Right renal cortex interstitium (tissue), 3 donors: ENCODE measurements at places on chromosomes 1 and 21.

GRCh38 chr1:50458507-50458906 lies 35.3 kb upstream of the DMRTA2 start:
- DNase-seq, result no peak

- no peak for DNase-seq
Measured at GRCh38 chr21:43588957-43589356, 70.3 kb downstream of the HSF2BP start.

- no peak for DNase-seq
Measured at GRCh38 chr1:223207293-223208066, 64.4 kb upstream of the TLR5 start.

GRCh38 chr1:118783095-118783758 lies 204.9 kb downstream of the TBX15 start:
- no peak for DNase-seq

DNA sequence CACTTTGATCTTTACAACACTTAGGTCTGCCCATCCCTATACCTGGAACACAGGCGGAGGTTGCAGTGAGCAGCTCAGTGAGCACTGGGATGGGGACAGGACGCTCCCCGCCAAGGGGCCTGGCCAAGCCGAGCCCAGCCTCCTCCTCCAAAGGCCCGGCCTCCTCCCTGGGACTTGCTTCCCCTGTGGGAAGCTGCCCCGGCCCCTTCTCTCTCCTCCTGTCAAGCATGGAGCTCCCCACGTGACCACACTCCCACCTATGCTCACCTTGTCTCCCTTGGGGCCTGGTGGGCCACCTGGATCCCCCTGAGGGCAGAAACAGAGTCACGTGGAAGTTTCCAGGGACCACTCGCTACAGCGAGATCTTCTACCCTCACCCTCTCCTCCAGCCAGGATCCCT lies 12.9 kb downstream of the COL16A1 start:
- DNase-seq, result no peak

- no peak for DNase-seq
Measured at GRCh38 chr1:60575326-60575977, 501.9 kb upstream of the C1orf87 start.

- no peak for DNase-seq
Measured at GRCh38 chr1:212606395-212607205, 2.0 kb upstream of the ATF3 start.

- DNase-seq, result no peak
Measured at GRCh38 chr1:53259932-53260331, 21.6 kb upstream of the MAGOH start.

DNA sequence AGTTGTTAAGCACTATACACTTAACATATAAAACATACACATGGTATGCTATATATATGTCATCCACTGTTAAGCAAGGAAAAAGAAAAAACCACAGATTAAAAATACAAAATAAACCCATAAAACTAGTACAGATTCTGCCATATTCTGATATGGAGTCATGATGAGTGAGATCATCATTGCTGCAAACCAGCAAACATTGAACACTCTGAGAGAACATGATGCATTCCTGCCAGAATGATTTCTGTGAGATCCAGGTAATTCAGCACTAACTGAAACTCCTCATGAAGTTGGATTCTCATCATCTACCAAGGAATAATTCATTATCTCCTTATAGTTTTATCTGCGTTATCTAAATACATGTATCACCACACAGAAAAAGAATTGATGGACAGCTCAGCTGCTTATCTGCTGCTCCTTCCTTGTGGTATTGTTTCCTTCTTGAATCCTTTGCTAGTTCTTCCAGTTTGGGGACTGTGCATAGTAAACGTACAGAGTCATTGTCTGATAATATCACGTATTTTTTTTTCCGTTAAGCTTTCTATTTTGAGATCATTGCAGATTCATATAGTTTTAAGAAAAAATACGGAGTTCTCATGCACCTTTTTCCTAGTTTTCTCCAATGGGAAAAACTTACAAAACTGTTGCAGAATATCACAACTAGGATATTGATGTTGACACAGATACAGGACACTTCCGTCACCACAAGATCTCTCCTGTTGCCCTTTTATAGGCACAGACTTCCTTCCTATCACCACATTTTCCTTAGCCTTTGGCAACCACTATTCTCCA lies 9.3 kb downstream of the RAB4A start:
- DNase-seq, result no peak

- no peak for DNase-seq
Measured at GRCh38 chr1:186301448-186301847, 73.6 kb downstream of the TPR start.

DNA sequence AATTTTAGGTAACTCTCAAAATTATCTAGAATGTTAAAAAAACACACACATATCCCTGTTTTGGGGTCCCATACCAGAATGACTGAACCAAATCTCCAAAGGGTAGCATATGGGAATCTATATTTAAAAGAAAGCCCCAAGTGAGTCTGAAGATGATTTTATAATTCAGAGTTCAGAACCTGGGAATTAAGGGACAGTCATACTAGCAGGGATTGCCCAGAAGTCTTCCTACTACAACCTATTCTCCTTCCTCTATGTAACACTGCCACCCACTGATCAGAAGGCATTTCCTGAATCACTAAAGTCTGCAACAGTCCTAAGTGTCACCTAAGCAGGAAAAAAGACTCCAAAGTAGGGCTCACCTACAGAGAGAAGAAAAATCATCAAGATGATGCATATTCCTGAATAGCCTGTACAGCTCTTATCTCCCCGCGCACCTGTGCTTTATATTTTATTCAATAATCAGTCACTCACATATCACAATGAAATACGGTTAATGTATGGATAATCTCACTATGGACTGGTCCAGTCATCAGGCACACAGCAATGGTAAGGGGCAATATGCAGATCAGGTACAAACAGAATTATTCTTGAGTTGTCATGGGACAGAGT lies 4.9 kb downstream of the RGS1 start:
- DNase-seq, result no peak

GRCh38 chr1:192559115-192560006 lies 16.2 kb upstream of the RGS1 start:
- no peak for DNase-seq

DNA sequence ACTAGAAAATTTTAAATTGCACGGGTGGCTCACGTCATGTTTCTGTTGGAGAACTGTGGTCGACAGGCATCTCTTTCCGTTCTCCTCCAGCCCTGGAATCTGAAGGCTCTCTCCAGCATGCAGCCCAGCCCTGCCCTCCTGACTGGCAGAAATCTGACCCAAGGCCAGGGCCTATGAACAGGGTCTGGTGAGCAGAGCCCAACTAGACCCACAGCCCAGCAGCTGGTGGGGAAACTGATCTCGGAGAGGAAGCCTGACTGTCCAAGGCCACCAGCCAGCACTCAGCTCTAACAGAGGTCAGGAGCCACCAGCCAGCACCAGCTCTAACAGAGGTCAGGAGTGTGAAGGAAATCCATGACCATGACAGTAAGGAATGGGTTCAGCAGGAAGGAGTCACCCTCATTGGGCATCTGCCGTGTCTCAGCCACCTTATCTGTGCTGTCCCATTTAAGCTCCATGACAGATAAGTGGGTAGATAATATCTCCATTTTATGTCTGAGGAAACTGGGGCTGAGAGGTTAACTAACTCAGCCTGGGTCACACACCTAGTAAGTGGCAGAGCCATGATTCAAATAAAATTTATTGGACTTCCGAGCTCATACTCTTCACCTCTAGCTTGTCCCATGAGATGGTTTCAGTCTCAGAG lies 20.2 kb upstream of the PKP1 start:
- no peak for DNase-seq

GRCh38 chr1:241475671-241476070 lies 43.9 kb downstream of the FH start:
- no peak for DNase-seq

DNA sequence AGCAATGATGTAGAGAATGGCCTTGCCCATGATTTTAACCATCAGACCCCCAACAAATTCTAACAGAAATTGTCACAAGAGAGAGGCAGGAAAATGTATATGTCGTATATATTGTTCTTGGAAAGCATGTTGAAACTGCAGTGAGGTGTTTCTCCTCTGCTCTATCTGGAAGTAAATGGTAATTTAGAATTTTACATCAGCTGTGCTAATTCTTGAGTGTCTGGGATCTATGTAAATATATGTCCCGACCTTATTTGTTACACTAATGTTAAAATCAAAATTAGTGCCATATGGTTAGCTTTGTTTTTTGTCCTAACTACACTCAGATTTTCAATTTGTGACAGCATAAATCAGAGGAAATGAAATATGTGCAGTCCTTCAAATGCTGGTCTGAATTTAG lies 20.5 kb downstream of the ZBTB21 start:
- DNase-seq, result no peak

DNA sequence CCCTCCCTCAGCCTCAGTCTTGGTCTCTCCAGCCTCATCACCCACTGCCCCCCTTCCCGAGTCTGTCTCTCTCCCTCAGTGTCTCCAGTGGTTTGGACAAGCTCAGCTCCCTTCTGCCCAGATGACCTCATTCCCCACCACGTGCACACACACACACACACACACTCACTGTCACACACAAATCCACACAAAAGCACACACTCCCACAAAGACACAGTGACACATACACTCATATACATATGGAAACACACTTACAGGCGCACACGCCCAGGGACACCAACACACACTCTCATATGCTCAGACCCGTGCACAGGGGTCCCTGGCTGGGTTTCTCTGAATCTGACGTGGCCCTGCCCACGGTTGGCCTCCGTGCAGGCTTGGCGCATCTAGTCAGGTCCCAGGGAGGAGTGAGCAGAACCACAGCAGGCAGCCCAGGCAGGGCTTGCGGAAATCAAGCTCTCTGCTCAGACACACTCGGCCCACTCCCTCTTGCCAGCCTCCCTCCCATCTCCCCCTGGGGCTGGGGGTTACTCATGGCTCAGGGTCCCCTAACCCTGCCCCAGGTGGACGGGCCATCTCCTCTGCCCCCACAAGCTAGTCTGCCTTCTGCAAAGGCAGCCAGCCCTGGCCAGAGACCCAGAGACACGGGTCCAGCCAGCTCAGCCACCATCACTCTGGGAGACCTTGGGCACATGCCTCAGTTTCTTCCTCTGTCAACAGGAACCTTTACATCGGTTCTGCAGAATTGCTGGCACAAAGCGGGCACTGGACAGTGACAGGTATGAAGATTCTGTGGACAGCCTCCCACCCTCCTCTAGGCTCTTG lies 38.5 kb upstream of the FAM131C start:
- DNase-seq, result no peak

DNA sequence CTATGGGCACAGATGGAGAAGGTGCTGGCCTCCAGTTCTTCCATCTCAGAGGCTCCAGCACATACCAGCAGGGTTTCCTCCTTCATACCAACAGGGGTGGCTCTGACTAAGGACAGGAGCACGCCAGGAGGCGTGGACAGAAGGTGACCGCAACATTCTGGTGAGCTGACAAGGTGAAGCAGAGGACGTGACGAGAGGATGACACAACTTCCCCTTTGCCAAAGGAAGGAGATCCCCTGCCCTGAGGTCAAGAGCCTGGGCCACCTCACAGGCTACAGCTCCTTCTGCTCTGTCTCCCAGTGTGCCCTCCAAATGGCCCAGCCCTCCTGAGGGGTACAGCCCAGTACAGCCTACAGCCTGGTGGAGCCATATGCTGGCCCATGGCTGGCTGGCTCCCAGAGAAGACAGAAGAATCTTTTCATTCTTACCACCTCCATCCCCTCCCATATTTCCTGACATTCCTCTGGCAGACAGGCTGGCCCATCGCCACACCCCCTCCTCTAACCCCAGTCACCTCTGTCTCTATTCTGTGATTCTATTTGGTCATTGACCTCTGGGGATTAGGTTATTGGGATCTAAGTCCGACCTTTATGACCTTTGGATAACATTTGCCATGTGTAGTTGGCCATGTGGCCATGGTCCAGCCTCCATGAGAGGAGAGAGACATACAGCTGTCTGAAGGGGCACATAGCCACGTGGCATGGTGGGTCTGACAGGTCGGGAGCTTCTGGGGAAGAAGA lies 5.1 kb upstream of the LAMB3 start:
- DNase-seq, result no peak

GRCh38 chr1:243254233-243254926 lies 701 bp downstream of the CEP170 start:
- no peak for DNase-seq

- DNase-seq, result no peak
Measured at GRCh38 chr1:247430434-247430833, 14.5 kb downstream of the NLRP3 start.

- DNase-seq, result no peak
Measured at GRCh38 chr21:39088831-39089380, 94.3 kb downstream of the PSMG1 start.

DNA sequence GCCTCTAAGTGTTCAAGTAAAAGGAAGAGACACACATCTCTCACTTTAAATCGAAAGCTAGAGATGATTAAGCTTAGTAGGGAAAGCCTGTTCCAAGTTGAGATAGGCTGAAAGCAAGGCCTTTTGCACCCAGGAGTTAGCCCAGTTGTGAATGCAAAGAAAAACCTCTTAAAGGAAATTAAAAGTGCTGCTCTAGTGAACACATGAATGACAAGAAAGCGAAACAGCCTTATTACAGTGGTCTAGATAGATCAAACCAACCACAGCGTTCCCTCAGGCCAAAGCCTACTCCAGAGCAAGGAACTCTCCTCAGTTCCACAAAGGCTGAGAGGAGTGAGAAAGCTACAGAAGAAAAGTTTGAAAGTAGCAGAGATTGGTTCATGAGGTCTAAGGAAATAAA lies 14.9 kb downstream of the TCP10L start:
- no peak for DNase-seq

GRCh38 chr1:111448482-111448917 lies 556 bp downstream of the WDR77 start:
- no peak for DNase-seq

GRCh38 chr1:201354151-201354900 lies 23.2 kb downstream of the TNNT2 start:
- no peak for DNase-seq

GRCh38 chr1:22104094-22104493 lies 38.8 kb downstream of the WNT4 start:
- DNase-seq, result no peak
